ENCODE measurements at places on chromosomes 16 and 17.

GRCh38 chr16:30534368-30535105, at the start of gene ZNF747:
Gene ZNF747, minus strand, starts transcription at chr16:30534858. Its CDS starts 179 bp downstream, at chr16:30534679.
- DNase-seq = peak; percentile 76

DNA sequence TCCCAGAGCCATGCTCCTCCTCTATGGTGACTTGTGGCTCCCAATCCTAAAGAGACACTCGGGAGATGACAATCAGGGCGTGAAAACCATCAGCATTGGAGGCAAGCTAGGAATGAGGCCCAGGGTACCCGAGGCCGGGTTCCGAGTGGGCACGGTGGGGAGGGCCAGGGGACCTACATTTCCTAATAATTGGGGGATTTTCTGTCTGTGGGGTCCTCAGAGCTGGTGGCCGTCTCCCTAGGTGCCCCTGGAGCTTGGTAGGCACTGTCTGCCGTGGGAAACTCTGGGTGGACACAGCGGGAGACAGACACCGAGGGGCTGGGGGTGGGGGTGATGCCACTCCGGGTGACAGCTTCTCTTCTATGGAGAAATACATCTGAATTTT, 312.5 kb upstream of the TNRC6C start:
- no peak for DNase-seq

GRCh38 chr17:50379351-50380132, 6.5 kb downstream of the EME1 start:
- no peak for DNase-seq

DNA sequence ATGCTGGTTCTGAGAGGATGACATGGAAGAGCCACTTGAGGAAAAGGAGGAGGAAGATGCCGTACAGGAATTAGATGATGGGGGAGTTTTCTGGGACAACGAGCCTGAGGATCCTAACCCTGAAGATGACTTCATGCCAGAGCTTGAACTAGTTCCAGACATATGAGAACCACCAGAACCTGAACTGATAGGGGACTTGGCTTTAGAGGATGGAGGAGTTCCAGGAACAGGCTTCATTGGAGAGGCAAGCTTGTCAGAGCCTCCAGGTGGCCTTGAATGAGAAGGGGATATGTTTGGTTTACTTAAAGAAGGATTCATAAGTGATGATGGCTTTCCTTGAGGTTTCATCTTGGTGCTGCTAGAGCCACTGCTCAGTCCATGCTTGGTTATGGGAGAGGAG, 6.9 kb upstream of the FBXL20 start:
- DNase-seq = no peak

GRCh38 chr17:47254403-47254943, 846 bp downstream of the ITGB3 start:
- DNase-seq = no peak

GRCh38 chr17:65774787-65775186, 213.3 kb upstream of the AXIN2 start:
- no peak for DNase-seq

DNA sequence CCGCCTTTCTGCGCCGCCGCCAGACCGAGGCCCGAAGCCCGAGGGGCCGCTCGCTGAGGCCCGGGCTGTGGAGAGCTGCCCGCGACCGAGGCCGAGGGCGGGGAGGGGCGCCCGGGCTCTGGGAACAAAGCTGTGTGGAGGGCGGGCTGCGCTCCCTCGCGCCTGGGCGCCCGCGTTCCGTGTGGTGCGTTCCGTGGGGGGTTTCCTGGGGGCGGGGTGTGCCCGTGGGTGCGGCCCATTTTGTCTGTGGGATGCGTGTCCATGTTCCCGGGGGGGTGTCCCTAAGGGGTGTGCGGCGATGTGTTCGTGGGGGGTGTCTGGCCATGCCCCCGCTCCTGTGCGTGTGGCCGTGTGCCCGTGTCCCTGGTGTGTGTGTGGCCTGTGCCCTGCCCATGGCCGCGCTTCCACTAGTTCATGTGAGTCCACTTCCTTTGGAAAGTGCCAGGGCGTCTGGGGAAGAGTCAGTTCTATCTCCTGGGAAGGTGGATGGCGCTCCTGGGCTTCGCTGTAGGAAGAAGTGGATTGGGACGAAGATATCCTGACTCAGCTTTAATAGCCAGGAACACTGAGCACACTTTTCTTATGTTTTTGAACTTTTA, 520 bp downstream of the JPT2 start:
- DNase-seq = no peak

DNA sequence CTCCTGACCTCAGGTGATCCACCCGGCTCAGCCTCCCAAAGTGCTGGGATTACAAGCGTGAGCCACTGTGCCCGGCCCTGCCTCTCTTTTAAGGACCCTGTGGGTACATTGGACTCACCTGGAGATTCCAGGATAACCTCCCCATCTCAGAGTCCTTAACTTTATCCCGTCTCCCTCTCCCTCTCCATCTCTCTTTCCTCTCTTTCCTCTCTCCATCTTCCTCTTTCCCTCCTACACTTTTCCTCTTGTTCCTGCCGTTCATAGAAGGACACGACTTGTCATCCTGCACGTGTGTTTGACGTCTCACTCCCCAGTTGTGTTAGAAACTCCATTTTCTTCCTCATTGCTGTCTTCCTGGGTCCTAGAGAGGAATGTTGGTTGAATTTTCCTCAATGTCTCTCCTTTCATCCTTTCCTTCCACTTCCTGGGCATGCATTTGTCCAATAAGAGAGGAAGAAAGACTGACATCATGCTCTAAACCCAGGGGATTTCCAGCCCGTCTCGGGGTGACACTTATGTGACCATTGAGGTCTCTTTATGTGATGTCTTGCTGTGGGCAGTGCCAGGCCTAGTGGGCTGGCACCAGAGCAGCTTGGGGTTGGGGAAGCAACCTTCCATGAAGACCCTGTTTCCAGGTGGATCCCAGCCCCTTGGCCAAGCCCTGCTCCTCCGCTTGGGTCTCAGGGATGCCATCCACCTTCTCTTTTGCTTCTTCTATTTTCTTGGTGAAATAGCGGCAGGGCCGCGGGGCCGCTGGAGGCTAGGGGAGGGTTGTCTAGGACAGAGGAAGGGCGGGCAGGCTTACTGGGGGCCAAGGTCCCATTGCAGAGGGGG, 39.8 kb upstream of the IRF8 start:
- DNase-seq = no peak

DNA sequence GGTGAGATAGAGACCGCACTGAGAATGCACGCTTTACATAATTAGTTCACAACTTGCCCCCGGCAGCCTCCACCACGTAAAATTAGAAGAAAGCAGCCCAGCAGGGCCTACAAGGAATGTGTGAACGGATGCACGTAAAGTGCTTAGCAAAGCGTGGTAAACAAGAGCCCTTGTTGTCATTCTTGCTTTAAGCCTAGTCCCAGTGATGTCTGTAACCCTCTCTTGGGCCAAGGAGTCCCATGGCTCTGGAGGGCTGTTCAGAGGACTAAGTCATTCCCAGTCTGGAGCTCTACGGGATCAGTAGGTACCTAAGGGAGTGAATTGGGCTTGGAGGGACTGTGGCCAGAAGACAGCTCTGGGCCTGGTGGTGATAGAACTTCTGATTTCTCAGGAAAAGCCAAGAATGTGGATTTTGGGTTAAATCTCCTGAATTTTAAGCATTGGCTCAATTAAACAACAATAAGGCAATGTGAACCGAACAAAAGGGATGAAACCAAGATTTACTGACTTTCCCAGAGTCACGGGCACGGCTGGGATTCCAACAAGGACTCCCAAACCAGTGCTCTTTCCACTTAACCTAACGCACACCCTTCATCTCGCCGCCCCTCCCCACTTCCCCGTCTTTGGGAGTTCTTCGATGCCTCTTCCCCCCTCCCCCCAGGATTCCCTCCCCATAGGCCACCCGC, 775 bp upstream of the CHP2 start:
- DNase-seq = no peak

- DNase-seq = no peak
Observed at GRCh38 chr16:77780378-77780837, 8.0 kb upstream of the VAT1L start.

- no peak for DNase-seq
Observed at GRCh38 chr16:78311831-78312230, 212.4 kb downstream of the WWOX start.

All from substantia nigra (tissue), 51 donors.